SHP77 treated with DMSO at 0.1 percent for 48 hours (cell line): ENCODE measurements at places on chromosomes 6 and 20.

DNA sequence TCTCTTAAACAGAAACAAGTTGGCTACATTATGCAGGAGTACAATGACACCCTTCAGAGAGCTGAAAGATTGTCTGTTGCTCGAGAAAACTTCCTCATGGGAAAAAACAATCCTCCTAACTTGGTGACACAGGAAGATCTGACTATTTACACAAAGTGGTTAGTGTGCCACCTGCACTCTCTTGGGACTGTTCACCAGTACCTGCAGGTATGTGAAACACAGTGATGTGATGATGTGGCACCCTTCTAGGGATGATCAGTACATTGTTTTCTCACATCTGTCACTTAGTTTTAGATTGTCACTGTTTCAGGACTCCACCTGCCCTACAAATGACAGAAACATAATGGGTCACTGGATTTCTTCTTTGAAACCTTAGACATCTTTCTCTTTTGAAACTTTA lies 101.8 kb downstream of the CEP57L1 start:
- no peak for DNase-seq

DNA sequence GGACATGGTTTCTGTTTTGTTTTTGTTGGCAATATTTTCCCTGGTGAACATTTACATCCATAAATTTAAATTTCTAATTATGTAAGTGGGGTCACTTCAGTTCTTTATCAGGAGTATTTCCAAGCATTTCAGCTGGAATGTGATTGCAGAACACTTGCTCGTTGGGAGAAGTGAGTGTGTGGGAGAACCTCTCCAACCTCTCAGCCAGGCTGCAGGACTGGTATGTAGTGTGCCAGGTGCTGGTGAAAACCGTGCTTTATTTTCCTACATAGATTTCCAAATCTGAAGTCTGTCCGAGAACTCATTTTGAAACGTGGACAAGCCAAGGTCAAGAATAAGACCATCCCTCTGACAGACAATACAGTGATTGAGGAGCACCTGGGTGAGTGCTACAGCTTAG lies 6.3 kb downstream of the RPL7L1 start:
- DNase-seq: no peak

DNA sequence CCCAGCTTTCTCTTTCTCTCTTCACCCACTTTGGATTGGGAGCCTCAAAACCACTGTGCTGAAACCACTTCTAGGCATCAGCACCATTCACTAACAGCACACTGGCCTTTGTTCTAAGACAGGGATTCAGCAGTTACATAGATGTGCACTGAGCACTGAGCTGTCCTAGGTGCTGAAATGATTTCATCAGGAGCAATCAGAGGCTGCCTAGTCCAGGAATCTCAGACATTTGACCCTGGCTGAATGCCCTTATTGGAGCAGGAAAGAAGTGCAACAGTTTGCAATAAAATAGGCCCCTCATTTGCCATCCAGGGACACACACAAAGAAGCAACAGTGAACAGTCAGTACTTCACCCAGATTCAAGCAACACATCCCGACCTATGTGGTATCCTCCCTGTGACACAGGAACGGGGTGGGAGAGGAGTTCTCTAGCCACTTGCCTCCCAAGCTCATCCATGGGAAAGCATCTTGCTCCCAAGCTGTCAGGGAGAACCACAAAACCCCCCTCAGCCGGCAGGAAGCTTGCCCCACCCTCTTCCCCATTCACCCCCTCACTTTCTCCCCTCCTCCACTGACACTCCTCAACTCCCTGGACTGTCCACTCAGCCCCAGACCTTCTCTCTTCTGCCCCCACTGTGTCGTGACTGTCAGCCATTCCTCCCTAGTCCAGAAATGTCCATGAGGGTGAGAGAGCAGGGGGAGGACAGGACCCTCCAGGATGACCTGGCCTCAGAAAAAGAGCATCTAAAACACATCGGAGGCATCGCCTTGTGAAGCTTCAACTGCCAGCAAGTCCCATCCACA lies 304.4 kb downstream of the PREX1 start:
- no peak for DNase-seq

DNA sequence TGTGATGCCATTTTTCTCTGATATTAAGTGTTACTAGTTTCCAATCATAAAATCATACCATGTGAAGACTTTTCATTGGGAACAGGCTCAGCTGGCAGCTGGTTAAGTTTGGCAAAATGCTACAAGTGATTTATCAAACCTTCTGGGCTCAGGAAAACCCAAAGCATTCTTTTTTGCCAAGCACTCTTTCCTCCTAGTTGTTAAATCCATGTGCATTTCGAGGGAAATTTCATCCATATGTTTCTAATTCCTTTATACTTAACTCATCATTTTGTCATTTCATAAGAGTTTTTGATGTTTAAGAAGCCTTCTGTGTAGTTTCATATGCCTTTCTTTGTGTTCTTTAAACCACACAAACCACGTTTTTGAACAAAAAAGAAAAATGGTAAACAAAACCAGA lies 217.6 kb upstream of the PDE10A start:
- no peak for DNase-seq

DNA sequence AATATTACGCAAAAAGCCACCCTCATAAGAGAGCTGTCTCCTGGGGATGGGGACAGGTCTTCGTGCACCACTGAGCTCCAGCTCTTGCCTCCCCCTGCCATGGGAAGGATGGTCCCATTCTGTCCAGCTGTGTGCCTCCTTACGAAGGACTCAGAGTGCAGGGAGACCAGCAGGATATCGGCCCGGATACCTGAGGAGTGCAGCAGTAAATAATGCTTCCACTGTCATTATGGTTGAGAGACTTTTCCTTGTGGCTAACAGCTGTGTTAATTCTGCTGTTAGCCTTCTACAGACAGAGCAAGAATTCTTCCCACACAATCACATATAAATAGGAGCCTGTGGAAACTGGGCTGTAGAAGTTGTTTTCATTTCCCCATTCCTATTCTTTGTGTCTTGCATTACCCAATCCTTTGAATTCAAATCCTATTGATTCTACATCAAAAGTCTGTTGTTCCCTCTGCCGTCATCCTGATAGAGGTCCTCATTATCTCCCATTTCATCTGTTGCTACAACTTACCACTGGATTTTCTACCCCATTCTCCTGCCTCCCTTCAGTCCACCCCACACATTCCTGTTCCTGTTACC lies 364.6 kb upstream of the SOX4 start:
- DNase-seq: no peak

DNA sequence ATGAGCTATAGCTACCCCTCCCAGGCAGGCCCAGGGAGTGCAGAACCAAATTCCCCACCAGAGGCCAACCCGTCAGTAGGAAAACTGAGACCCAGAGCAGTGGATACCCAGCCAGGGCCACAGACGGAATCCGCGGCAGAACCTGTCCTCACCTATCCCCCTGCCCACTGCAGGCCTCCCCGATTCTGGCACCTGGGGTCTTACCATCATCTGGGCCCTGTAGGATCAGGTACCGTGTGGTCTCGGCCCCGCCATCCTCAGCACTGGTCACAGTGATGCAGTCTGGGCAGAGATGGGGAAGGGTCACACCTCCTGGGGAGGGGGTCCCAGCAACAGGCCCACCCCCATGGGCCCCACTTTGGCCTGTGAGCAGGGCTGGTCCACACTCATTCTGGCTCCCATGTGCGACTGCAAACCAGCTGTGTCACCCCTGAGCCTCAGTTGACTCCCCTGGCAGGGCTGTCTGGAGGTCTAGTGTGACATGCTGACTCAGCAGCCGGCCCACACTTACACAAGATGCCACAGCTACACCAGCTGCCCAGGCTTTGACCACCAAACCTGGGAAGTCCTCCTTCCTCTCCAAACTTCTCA lies 3.8 kb downstream of the ZNF335 start:
- DNase-seq: no peak

DNA sequence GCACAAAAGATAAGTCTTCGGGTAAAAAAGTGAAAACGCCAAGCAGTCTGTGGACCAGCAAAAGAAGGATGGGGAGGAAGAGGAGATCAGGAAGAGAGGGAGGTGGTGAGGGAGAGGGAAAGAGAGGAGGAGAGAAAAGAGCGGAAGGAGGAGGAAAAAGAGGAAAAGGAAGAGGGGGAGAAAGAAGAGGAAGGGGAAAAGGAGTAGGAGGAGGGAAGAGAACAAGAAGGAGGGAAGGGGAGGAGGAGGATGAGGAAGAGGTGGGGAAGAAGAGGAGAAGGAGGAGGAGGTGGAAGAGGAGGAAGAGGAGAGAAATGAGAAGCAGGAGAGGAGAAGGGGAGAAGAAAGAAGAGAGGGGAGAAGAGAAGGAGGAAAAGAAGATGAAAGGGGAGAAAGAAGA lies 6.5 kb downstream of the LY86 start:
- no peak for DNase-seq

DNA sequence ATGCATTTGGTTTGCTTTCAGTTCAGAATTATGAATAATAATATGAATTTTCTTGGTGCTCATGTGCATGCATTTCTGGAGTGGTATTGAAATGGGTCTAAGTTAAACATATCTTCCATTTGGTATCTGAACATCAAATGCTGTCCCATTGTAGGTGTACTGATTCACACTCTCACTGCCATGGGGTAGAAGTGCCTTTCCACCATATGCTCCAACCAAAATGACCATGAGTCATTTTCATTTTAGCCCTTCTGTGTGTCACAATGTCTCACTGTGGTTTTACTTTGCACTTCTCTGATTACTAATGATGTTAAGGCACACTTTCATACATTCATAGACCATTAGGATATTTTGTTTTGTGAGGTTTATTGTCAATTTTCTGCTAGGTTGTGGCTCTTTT lies 211.9 kb downstream of the HAO1 start:
- DNase-seq: no peak

DNA sequence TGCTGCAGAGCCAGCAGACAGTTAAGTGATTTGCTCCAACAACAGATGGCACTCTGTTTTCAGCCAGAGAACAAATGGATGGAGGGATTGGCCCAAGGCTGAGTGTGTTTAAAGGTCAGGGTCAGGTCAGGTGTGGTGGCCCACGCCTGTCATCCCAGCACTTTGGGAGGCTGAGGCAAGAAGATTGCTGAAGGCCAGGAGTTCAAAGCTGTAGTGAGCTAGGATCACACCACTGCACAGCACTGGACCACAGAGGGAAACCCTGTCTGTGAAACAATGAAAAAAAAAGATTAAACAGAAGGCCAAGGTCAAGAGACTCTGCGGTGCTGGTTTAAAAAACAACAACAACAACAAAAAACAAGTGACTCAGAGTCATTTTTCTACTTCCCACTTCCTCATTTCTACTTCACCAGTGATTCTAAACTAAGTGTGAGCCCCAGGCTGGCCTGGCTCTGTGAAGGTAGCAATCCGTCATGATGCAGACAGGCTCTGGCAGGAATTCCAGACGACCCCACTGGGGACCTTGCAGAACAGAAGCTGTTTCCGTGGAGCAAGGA lies 42.5 kb upstream of the ARMC2 start:
- DNase-seq: no peak

DNA sequence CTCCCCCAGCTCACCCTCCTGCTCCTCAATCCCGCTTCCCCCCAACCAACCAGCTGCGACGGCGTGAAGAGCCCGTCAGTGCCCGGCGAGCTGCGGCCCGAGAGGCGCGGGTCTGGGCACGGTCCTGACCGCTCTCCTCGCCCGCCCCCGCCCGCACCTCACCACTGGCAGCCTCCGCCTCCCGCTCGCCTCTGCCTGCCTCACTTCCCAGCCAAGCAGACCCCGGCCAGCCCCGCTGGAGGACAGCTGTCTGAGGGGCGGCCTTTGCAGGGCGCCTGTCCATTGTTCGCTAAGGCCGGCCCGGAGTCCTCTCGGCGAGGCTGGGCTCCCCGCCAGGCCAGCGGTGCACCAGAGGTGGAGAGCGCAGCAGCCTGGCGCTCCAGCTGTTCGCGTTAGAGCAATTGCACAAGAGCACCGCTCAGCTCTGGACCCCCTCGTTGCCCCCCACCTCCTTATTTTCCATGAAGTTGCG lies 1.3 kb downstream of the SOBP start:
- no peak for DNase-seq

DNA sequence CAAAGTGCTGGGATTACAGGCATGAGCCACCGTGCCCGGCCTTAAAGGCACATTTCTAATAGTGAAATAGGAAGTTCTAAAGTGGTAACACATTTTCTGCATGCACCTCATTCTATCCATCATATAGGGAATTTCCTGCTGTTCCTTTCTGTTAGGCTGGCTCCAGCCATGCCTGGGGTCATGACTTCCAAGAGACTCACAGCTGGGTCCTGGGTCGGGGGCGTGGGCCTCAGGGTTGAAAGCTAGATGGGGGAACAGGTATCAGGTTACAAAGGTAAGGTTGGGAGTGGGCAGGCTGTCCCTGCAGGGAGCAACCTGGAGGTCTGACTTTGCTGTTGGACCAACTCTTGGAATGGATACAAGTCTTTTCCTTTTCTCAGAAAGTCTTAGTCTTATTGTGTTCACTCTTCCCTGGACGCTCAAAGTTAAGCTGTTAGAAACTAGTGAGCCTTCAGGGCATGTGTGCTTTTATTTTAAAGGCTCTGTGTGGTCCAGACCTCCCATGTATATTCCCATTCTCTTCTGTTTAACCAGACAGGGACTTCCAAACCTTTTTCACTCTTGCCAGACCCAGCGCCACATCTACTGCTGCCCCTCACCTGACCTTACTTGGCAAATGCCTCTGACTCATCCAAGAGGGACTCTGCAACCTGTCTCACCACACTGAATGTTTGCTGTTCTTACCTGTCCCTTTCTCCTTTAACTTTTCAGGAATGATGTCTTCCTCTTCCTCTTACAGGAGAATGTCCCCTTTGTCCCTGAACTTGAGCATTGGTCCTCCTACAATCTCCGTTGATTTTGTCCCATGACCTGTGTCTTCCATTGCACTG lies 64.4 kb downstream of the TMEM170B start:
- no peak for DNase-seq

DNA sequence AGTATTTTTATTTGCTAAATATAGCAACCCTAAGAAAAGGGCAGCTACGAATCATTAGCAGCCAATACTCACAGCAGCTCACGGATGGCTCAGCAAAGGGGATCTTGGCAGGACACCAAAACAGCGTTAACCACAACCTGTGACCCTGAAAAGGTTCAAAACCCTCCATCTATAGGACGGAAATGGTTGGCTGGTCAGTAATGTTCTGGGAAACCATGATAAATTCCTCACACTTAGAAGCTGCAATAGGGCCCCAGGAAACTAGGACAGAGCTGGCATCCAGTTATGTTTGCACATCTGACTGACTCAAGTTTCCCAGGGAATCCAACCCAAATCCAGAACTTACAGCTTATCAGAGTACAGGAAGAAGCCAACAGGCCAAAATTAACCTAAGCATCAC lies 30.9 kb upstream of the PTPRT start:
- no peak for DNase-seq

- DNase-seq: no peak
Observed at GRCh38 chr6:157182503-157183264, 140.6 kb downstream of the TMEM242 start.

DNA sequence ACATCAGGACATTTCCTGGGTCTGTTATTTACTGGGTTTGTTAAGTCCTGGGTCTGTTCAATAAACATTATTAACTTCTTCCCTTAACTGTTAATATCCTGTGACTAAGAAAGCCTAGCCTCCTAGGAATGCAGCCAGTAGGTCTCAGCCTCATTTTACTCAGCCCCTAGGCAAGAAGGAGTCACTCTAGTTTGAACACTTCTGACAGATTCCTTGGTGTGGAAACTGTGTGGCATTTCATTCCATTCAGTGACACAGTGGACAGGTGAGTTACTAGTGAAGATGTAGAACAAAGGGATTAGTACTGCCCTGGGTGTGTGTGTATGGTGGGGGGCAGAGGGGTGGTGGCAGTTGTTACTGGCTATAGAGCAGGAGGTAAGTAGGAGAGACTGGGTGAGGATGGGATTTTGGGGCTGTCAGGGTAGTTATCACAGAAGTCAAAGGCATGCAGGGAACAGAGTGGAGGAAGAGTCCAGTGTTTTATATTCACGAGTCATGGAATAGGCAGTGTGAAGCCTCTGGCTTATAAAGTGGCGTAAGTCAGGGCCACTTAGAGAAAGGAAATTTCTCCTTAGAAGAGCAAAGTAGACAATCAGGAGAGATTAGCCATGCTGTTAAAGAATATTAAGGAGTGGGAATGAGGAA lies 28.4 kb downstream of the RNF182 start:
- DNase-seq: no peak
